ENCODE measurements at places on chromosomes 2 and 18.

DNA sequence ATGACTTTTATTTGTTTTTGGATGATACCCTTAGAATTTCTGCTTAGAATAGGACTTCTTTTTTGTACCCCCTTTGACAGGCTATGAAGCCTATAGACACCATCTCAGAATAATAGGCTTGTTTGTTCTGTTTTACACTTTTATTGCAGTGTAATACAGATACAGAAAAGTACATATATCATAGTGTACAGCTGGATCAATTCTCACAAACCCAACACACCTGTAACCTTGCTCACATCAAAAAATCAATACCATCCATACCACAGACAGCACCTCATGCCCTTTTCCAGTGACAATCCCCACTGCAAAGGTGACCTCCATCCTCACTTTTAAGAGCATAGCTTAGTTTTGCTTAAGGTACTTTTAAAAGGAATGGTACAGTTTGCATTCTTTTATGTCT, 14.8 kb downstream of the EML6 start:
- DNase-seq: no peak

- DNase-seq: no peak
Measured at GRCh38 chr2:173349287-173349686, 5.4 kb upstream of the CDCA7 start.

- peak; percentile 12 for DNase-seq
Measured at GRCh38 chr2:237581751-237582746, 8.5 kb downstream of the RAB17 start.

DNA sequence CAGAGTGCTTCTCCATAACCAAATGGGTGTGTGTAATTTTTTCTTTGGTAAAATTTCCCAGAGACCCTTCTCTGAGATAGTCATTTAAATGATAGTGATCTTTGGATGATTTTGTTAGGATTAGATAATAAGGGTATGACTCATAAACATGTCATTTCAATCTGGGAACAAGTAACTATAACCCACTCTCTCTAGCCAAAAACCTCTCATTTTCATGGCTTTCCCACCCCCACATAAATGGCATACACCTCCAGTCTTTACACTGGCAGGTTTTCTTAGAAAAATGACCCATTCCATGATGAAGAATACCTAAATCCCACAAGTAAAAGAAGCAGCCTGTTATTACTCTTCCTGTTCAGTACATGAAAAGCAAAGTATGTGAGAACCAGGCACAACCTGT, 572.0 kb upstream of the ZEB2 start:
- no peak for DNase-seq

DNA sequence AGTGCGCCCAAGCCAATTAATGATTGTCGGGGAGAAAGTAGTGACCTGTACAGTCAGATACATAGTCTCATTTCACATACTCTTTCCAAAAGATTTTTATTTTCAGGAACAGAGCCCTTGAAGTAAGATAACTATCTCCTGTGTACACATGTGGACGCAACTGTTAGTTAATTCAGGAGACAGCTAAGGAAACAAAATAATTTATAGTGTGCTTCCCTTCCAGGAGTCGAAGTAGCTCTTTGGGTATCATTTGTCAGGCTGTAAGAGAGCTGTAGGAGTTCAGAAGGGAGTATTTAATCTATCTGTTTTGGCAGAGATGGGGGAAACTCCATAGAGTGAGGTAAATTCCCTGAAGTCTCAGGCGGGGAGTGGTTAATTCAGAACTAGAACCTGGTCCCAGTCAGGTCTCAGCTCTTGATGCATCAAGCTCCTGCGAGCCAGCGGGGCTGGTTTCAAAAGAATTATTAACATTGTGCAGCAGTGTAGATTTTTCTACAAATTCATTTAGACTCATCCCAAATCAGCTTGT, 63.0 kb downstream of the MAPK4 start:
- DNase-seq: no peak

DNA sequence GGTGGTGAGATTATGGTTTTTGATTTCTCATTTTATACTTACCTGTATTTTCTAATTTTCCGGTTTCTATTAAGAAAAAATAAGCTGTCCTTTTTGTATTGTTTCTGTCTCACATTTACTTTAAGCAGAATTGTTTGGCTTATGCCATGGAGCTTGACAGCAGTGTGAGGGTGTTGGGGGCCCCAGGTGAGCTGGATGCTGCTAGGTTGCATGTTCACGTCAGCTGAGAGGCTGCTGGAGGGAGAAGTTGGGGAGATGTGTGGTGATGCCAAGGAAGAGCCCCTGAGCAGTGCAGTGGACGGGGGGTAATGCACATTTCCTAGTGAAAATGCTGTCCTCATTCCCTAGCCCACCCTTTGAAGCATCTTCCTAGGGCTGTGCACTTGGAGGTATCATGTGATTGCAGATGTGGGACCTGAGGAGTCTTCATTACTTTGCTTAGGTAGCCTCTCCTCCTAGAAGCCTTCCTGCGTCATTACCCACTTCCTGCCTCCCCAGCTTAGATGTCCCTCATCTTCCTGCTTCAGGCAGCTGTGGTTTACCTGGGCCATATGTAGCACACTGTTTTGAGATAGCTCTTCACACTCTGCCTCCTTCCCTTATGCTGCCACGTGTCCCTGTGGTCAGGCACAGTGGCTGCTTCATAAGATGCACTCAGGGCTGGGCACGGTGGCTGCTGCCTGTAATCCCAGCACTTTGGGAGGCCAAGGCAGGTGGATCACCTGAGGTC, 16.2 kb downstream of the ATG16L1 start:
- peak; percentile 46 for DNase-seq

DNA sequence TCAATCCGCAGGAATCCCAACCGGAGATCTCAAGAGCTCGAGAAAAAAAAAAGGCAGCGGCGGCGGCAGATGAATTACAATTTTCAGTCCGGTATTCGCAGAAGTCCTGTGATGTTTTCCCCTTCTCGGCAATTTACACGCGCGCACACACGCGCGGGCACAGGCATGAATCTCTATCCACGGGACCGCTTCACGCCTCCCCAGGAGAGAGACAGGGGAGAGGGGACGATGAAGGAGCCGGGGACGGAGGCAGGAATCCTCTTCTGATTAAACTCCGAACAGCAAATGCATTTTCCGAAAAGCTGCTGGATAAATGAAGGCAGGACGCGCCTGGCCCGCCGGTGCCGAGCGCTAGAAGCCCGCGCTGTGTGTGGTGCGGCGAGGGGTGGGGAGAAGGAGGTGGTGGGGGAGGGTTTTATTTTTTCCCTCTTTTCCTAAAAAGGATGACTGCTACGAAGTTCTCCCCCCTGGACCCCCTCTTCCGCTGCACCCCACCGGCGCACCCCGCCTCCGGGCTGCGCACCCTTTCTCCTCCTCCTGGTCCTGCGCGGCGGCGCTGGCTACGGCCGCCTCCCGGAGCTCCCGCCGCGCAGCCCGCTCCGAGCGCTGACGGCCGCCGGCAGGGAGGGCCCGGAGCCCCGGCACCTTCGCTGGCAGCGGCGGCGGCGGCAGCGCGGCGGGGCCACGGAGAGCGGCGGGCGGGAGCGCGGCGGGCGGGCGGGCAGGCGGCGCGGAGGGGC, at the start of gene BCL2:
BCL2 (minus strand) TSS at position 387 of the 740 bp plus-strand sequence.
- no peak for DNase-seq

- DNase-seq: no peak
Measured at GRCh38 chr2:202040079-202040844, 6.6 kb downstream of the FZD7 start.

GRCh38 chr2:72155737-72156136, 8.1 kb upstream of the CYP26B1 start:
- no peak for DNase-seq

DNA sequence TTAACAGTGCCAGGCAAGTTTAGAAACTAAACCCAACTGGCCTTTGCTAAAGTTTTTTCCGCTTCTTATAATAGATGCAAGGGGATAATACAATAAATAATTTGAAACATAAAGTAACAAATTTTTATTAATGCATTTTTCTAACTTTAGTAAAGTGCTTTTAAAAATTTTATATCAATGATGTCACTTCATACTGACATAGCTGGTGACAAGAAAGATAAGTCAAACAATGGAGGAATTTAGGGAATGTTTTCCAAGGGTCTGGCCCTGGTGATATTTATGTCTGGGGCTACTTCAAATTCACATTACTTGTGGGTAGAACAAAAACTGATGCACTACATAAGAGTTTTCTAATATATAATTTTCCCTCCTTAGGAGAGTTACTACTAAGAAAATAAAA, 61.2 kb upstream of the CBLN2 start:
- no peak for DNase-seq

GRCh38 chr2:190792956-190793888, 87.4 kb upstream of the GLS start:
- DNase-seq: no peak

GRCh38 chr18:56028514-56028913, 440.5 kb upstream of the TCF4 start:
- DNase-seq: no peak

DNA sequence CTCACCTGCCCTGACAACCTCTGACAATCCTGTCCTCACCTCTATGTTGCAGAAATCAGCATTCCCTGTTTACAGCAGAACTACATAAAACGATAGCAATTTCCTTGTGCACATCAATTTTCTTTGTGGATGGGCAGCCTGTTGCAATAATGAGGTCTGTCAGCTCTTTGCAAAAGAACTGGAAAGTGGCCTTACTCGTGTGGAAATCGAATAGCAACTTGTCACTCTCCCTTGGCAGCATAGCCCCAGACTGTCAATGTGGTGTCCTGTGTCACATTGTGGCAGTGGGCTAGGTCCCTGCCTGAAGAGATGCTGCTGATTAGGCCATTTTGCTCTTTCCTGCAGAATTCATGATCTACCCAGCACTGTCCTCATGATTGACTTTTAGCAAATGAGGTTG, 531.9 kb downstream of the CCDC85A start:
- no peak for DNase-seq

DNA sequence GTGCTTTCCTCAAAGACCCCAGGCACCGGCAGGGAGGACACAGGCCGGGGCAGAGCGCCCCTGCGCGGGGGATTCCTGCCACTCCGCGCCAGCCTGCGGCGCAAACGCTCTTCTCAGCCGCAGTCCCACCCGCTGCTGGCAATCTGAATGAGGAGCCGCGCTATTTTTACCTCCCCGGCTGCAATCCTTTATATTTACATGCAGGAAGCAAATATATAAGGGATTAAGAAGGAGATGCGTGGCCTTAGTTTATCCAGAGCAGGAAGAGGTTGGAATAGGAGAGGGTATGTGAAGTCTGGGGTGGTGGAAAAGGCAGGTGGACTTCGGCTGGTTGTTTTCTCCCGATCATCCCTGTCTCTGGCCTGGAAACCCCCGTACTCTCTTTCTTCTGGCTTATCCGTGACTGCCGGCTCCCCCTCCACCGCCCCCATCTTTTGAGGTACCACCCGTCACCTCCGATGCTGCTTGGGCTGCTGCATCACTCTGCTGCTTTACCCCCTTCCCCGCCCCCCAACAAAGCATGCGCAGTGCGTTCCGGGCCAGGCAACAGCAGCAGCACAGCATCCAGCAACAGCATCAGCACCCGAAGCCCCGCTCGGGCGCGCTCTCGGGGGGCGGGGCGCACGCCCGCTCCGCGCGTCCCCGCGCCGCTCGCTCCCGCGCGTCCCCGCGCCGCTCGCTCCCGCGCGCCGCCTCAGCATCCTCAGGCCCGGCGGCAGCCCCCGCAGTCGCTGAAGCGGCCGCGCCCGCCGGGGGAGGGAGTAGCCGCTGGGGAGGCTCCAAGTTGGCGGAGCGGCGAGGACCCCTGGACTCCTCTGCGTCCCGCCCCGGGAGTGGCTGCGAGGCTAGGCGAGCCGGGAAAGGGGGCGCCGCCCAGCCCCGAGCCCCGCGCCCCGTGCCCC, at the start of gene ADAM23:
ADAM23 (plus strand) TSS at position 700 of the 902 bp plus-strand sequence. CDS start 335 bp downstream, outside the sequence.
- DNase-seq: no peak

DNA sequence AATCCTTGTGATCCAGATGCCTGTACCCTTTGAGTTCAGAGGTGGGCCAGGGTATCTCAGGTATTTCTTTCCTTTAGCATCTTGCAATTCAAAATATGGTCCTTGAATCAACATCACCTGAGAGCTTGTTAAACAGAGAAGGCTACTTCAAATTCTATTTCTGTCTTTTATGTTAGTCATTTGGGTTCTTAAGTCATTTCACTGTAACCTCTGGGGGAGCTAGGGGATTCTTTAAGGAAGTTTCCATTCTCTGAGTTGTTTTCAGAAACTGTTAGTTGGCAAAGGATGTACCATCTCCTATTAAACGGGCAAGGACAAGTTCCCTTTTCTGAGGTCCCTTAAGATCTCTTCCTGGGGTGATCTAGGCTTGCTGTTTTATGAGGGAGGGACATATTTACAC, 16.6 kb downstream of the CFLAR start:
- DNase-seq: no peak

GRCh38 chr2:109614715-109615636, 812 bp downstream of the SOWAHC start:
- DNase-seq: no peak

DNA sequence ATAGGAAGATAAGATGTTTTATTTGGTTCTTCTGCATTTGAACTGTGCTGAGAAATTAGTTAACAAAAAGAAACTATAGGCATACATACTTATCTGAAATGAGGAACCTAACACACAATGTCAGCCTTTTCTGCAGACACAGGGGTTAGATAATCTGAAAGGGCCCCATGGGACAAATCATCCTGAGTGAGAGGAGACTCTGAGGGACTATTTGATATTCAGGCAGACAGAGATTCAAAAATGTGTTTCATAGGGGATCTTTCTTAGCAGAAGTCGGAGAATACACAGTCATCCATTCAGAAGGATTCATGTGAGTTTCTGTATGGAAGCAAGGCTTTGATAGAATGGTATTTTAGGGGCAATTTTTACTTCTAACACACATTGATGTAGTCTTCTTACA, 79.1 kb downstream of the NCKAP5 start:
- DNase-seq: no peak

DNA sequence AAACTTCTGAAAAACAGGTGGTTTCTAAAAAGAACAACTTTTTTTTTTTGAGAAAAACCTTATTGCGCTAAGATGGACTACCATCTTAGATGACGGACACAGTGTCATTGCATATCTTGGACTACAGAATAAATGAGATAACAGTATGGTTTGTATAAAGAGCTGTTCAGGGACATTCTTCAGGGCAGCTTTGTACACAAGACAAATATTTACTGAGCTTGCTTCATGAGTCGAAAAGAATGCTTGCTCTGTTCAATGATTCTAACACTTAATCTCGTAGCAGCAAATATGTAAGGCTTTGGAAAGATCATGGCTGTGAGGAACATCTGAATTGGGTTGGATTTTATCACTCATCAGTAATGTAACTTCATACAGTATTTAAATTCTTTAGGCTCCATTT, 282.5 kb upstream of the CWC22 start:
- DNase-seq: no peak

DNA sequence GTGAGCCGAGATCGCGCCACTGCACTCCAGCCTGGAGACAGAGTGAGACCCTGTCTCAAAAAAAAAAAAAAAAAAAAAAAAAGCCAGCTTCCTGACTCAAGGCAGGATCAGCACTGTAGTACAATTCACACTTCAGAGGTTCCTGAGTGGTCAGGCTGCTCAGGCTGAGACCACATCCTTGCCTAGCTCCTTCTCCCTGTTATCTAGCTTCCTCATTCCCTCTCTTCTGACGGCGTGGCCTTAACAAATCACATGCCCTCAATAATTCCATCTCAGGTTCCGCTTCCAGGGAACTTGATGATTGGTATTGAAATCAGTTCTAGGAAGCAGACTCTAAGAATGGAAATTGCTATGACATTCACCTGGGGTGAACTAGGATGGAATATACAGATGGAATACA, 29.8 kb upstream of the KDM3A start:
- DNase-seq: no peak

All from stimulated activated CD8-positive, alpha-beta memory T cell treated with anti-CD3 and anti-CD28 coated beads, Interleukin-4, amount 100 ng/mL, for 1 hour (primary cell).